ENCODE measurements at places on chromosomes 11 and 22. TPM values are rescaled to one million over a fixed set of nuclear protein-coding genes. Genes with fewer than 3 reads are reported as not detected.

KCNJ4 gene
- total RNA-seq = not detected

EWSR1 gene
- 149 TPM for total RNA-seq

INS gene
- total RNA-seq = not detected

OR4C13 gene
- total RNA-seq = not detected

ROBO4 gene
- total RNA-seq = 75.0 TPM

OR8B12 gene
- total RNA-seq = not detected

C11orf86 gene
- not detected for total RNA-seq

ALKBH8 gene
- 8.0 TPM for total RNA-seq

SWAP70 gene
- total RNA-seq = 61.5 TPM

KRTAP5-8 gene
- total RNA-seq = not detected

FLRT1 gene
- not detected for total RNA-seq

SCN3B gene
- 3.2 TPM for total RNA-seq

RAB39A gene
- total RNA-seq = 2.0 TPM

GRCh38 chr11:80598905-80599304 lies 1158.1 kb upstream of the TENM4 start:
- no peaks in the 10 kb centered on the region for H3K4me1 ChIP-seq
- H3K36me3 ChIP-seq = no peaks in the 10 kb centered on the region
- no peak for DNase-seq
- no peak overlapping the region for H3K4me3 ChIP-seq
- H3K27me3 ChIP-seq = no peaks in the 10 kb centered on the region

- no peak for DNase-seq
- peaks cover 2% of the 10 kb centered on the region for H3K27me3 ChIP-seq
Measured at GRCh38 chr22:40022536-40023240, 27.9 kb downstream of the FAM83F start.

- no peak overlapping the region for H3K27ac ChIP-seq
- DNase-seq = no peak
- peaks cover 56% of the 10 kb centered on the region for H3K4me1 ChIP-seq
- no peaks in the 10 kb centered on the region for H3K27me3 ChIP-seq
- H3K4me3 ChIP-seq = no peak overlapping the region
- H3K36me3 ChIP-seq = peaks cover 6% of the 10 kb centered on the region
Measured at GRCh38 chr11:35146711-35147110, 7.7 kb downstream of the CD44 start.

DNA sequence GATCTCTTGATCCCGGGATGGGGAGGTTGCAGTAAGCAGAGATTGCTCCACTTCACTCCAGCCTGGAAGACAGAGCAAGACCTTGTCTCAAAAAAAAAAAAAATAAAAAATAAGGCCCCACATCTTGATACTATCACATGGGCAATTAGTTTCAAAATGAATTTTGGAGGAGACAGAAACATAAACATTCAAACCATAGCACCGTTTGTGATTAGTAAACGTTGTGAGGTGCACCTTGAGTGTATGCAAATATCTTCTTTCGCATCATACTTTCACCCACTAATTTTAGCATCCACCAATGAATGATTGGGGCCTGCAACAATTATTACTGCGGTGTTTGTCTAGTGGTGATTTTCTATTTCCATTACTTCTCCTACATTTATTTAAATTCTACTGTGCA lies 11.0 kb upstream of the SPDYC start:
- no peaks in the 10 kb centered on the region for H3K36me3 ChIP-seq
- H3K27me3 ChIP-seq = no peaks in the 10 kb centered on the region
- H3K4me1 ChIP-seq = no peaks in the 10 kb centered on the region
- H3K27ac ChIP-seq = no peak overlapping the region
- H3K4me3 ChIP-seq = no peak overlapping the region

GRCh38 chr22:36977401-36977861 lies 41.8 kb downstream of the TST start:
- no peaks in the 10 kb centered on the region for H3K27me3 ChIP-seq
- H3K4me3 ChIP-seq = peak overlapping the region; percentile 50
- DNase-seq = peak; percentile 89
- no peaks in the 10 kb centered on the region for H3K36me3 ChIP-seq

DNA sequence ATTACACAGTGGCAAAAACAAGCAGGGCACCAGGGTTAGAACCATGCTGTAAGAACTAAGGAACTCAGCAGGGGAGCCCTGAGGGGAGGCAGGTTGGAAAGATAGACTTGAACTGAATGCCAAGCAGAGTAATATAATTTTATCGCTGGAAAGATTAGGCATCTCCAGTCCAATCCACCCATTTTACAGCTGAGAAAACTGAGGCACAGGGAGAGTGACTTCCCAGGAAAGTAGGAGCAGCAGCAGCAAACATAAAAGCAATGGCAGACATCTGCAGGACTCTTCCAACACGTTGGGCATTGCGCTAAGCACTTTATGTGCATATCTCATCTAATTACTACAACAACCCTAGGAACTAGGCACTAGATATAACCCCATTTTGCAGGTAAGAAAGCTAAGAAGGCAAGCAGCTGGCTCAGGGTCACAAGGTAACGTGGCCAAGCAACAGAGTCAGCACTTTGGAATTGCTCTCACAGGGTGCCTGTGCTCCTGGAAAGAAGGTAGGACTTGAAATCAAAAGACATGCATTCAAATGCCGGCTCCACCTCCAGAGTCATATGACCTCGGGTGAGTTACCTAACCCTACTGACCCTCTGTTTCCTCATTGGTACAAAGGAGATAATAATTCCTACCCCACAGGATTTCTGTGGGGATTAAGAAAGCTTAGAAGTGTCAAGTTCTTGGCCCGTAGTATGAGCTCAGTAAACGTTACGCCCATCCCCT lies 215.3 kb downstream of the BARX2 start:
- no peak overlapping the region for H3K27ac ChIP-seq
- no peak for DNase-seq
- H3K4me3 ChIP-seq = no peak overlapping the region
- no peaks in the 10 kb centered on the region for H3K4me1 ChIP-seq

GRCh38 chr22:27213294-27213693 lies 555.9 kb downstream of the MIAT start:
- H3K27me3 ChIP-seq = peaks cover 5% of the 10 kb centered on the region
- H3K4me1 ChIP-seq = peaks cover 16% of the 10 kb centered on the region
- no peak overlapping the region for H3K4me3 ChIP-seq
- no peak for DNase-seq

DNA sequence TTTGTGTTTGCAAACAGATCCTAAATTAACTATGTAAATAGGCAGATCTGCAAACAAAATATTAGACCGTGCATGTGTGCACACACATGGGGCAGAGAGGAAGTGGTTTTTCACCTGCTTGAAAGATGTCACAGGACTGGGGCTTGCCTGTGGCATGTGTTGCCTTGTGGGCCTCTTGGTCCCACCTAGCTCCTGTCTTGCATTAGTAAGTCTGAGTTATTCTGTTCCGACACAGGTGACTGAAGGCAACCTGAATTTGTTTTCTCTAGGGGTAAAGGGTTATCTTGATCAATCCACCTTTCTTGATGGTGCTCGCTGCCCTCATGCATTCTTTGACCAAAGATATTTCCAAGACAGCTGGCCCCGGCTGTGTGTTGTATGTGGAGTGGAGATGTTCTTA lies 667.5 kb downstream of the NTM start:
- no peak for DNase-seq
- no peak overlapping the region for H3K27ac ChIP-seq
- no peaks in the 10 kb centered on the region for H3K4me1 ChIP-seq

GRCh38 chr11:79076526-79077115 lies 364.2 kb downstream of the TENM4 start:
- H3K4me3 ChIP-seq = no peak overlapping the region
- H3K36me3 ChIP-seq = no peaks in the 10 kb centered on the region
- H3K27me3 ChIP-seq = no peaks in the 10 kb centered on the region
- no peaks in the 10 kb centered on the region for H3K4me1 ChIP-seq
- H3K27ac ChIP-seq = no peak overlapping the region

DNA sequence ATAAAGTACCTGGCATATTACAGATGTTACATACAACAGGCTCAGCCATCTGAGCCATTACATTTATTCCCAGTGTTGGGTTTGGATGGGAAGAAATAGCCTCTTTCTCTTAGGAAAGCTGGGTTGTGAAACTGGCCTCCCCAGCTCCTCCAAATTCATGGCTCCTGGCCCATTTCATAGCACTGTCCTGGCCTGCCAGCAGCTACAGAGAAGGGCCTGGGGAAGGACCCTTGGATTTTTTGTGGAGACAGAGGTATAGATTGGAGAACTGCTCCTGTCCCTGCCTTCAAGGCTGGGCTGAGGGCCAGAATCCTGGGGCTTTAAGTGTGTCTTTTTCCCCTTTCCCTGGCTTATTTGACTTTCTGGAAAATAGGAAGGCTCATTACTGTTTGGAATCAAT lies 18.0 kb downstream of the PKNOX2 start:
- no peaks in the 10 kb centered on the region for H3K36me3 ChIP-seq
- no peak overlapping the region for H3K27ac ChIP-seq
- DNase-seq = no peak
- H3K27me3 ChIP-seq = no peaks in the 10 kb centered on the region
- H3K4me3 ChIP-seq = no peak overlapping the region
- no peaks in the 10 kb centered on the region for H3K4me1 ChIP-seq

DNA sequence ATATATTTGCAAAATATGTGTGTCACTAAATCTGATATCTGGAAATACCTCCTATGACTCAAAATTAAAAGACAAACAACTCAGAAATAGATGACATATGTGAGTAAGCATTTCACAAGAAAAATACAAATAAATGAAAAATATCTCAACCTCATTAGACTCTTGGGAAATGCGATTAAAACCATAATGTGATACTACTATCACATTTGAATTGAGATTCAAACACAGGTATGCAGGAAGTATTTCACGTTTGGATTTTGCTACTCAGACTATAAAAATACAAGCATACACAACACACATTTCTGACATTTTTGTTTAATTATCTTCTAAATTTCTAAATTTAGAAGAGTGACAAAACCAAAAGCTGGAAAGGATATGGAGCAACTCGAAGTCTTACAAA lies 811.9 kb upstream of the LRRC4C start:
- H3K4me3 ChIP-seq = no peak overlapping the region
- no peak for DNase-seq
- H3K27me3 ChIP-seq = no peaks in the 10 kb centered on the region
- H3K4me1 ChIP-seq = no peaks in the 10 kb centered on the region
- H3K36me3 ChIP-seq = no peaks in the 10 kb centered on the region

GRCh38 chr11:107251298-107251697 lies 206.3 kb downstream of the CWF19L2 start:
- no peak for DNase-seq
- no peak overlapping the region for H3K27ac ChIP-seq
- no peaks in the 10 kb centered on the region for H3K4me1 ChIP-seq
- no peaks in the 10 kb centered on the region for H3K36me3 ChIP-seq

- H3K27ac ChIP-seq = no peak overlapping the region
- H3K27me3 ChIP-seq = no peaks in the 10 kb centered on the region
- H3K36me3 ChIP-seq = no peaks in the 10 kb centered on the region
- H3K4me1 ChIP-seq = peaks cover 12% of the 10 kb centered on the region
Measured at GRCh38 chr11:95291946-95292345, 60.9 kb upstream of the SESN3 start.

DNA sequence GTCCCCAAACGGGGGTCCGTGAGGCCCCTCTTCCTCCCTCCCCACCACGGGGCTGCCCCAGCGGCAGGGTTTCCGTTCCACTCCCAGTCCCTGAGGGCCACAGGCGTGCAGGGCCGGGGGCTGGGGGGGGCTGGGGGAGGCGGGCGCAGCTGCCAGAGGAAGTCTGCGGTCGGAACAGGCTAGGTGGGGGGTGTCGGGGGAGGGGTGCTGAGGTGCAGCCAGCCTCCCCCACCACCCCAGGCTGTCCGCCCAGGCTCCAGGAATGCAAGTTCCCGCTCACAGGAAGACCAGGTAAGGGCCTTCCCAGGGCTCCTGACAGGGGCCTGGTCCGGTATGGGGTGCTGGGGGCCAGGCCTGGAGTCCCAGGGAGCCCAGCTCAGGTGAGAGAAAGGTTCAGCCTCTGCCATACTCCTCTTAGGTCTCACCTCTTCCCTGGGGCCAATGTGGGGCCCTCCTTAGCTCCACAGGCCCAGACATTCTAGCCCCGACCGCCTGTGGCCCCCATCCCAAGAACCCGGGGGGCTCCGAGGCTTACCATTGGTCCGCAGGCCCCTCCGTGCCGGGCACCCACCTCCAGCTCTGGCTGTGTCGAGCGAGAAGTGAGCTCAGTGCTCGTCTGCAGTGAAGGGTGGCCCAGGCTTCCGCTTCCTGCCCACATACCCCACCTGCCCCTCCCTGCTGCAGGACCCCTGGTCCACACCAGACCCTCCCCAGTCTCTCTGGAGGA lies at the start of gene PTPRCAP:
Gene PTPRCAP, minus strand, starts transcription at position 601 of the 727 bp plus-strand sequence. Its CDS starts 63 bp downstream, at position 538.
- no peaks in the 10 kb centered on the region for H3K27me3 ChIP-seq
- H3K27ac ChIP-seq = peak within 1 kb of the TSS; percentile 65
- H3K36me3 ChIP-seq = peaks cover 53% of the 10 kb centered on the region
- H3K4me1 ChIP-seq = peaks cover 9% of the 10 kb centered on the region

DNA sequence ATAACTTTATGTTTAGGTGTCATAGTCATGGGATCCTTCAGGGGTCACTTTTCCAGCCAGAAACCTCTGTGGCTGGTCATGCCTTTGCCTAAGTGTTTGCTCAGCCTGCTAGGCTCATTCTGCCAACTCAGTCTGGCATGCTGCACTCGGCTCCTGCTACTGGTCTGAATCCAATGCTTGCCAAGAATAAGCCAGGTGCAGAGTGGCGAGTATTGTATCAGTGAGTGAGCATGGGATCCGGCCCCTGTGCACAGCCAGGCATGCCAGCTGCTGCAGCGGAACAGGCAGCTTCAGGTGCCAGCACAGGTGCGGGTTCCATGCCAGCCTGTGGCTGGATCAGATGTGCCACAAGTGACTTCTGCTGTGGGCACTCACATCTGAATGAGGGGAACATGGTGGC lies 1269.3 kb upstream of the CNTN5 start:
- H3K27ac ChIP-seq = no peak overlapping the region
- H3K4me3 ChIP-seq = no peak overlapping the region
- no peaks in the 10 kb centered on the region for H3K27me3 ChIP-seq
- H3K4me1 ChIP-seq = no peaks in the 10 kb centered on the region

GRCh38 chr11:561148-562003 lies 606 bp downstream of the RASSF7 start:
- no peaks in the 10 kb centered on the region for H3K36me3 ChIP-seq
- DNase-seq = peak; percentile 93
- H3K27ac ChIP-seq = peak overlapping the region; percentile 85
- peaks cover 8% of the 10 kb centered on the region for H3K27me3 ChIP-seq

- no peaks in the 10 kb centered on the region for H3K27me3 ChIP-seq
- no peaks in the 10 kb centered on the region for H3K36me3 ChIP-seq
- no peak for DNase-seq
- H3K4me3 ChIP-seq = no peak overlapping the region
- no peak overlapping the region for H3K27ac ChIP-seq
Measured at GRCh38 chr11:121534131-121535093, 81.6 kb upstream of the SORL1-AS1 start.

DNA sequence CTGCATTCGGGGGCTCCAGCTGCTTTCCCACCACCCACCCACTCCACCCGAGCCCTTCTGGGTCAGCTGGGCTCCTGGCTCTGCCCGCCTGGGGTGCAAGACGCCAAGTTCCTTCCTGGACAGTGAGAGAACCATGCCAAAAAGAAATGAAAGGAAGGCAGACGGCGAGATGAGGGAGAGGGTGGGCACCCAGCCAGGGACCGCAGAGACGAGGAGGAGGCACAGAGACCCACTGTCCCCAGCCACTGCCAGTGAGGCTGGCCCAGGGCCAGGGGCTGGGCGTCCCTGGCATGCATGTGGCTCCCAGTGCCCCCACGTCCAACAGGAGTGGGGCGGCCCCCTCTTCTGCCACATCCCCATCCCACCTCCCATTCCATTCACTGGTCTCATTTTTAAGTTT lies 10.8 kb upstream of the CD81 start:
- H3K27me3 ChIP-seq = no peaks in the 10 kb centered on the region
- no peak overlapping the region for H3K4me3 ChIP-seq
- DNase-seq = no peak
